ENCODE measurements at places on chromosomes 5 and 9.
A peak's percentile ranks its signal among the peaks of the same experiment; 100 is the strongest.

DNA sequence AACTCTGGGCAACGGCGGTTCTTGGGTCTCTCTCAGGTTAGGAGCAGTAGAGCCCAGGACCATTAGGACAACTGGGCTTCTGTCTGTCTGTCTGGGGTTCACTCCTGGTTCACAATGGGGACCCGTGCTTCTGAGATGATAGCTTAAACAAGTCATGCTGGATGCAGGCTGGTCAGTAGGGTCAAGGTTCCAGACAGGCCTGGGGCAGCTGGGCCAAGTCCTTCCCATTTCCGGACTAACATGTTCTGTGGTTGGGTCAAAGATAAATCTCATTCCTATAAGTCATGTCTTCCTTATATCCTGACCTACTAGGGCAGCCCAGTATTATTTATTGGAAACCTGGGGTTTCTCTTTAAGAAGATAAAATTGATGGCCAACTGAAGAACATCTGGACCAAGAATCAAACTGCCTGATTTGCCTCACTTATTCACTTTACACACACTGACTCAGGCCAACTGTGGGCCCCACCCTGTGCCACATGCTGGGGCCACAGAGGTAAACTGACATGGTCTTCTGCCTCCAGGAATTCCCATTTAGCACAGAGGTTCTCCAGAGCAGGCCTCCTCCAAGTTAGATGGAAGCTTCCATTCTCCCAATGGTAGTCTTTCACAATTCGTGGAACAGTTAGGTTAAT lies 8.3 kb downstream of the HDHD3 start:
- DNase-seq: no peak

GRCh38 chr9:134929193-134930158 lies 11.8 kb upstream of the FCN1 start:
- no peak for DNase-seq

DNA sequence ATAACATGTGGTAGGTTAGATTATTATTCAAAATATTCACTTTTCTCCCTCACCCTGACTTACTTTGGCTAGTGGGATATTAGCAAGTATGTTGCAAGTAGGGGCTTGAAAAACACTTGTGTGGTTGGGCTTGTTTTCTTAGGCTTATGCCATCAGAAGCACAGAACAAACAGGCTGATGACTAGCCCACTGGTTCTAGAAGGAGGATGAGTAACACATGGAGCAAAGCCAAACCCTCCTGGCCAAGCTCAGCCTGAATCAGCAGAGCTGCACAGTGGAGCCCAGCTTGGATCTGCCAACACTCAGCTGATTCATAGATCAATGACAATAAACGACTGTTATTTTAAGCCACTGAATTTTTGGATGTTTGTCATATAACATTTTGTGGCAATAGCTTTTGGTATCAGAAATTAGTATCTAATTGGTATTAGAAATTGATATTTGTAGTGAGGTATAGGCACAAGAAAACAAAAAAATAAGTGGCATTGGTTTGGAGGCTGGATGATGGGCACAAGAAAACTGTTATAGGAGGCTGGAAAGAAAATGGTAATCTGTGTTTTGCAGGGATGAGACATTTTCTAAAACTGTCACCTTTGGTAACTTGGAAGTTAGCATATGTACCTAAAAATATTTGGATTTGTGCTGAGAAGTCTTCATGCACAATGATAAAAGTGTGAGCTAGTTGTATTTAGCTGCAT lies 46.1 kb upstream of the ZBED3 start:
- DNase-seq: peak; percentile 99

- DNase-seq: no peak
Observed at GRCh38 chr5:152072091-152072490, 147.4 kb upstream of the GLRA1 start.

- peak; percentile 75 for DNase-seq
Observed at GRCh38 chr5:137734962-137735554, 831 bp downstream of the KLHL3 start.

DNA sequence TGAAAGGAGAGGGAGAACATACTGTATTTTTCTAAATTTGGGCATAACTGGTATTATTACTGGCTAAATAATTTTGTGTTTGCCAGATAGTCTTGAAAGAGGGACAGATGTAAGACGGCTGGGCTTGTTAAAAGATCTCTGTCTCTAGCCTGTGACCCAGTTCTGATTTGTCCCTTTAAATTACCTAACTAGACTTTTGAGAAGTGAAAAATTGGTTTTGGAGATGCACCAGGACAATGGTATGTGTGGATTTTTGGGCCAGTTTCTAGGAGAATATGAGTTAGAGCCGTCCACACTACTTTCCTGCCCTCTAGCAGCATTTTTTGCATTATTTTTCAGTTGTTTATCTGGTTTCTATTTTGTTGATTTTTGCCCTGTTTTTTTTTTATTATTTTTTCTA lies 33.5 kb downstream of the LNPEP start:
- no peak for DNase-seq

DNA sequence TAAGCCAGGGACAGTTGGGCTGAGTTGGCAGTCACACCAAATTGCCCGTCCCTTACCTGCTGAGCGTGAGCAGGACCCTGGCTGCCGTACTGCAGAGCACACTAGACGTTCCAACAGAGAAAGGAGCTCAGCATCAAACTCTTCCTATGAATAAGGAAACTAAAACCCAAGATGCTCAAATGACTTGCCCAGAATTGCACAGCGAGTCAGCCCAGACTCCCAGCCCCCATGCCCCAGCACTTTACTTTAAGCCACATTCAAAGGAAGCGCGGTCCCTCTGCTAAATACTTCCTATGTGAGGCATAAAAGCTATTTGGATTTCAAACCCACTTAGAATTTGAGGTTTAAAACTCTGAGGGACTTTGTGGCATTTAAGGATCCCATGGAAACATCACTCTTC lies 23.9 kb downstream of the PAX5 start:
- no peak for DNase-seq

DNA sequence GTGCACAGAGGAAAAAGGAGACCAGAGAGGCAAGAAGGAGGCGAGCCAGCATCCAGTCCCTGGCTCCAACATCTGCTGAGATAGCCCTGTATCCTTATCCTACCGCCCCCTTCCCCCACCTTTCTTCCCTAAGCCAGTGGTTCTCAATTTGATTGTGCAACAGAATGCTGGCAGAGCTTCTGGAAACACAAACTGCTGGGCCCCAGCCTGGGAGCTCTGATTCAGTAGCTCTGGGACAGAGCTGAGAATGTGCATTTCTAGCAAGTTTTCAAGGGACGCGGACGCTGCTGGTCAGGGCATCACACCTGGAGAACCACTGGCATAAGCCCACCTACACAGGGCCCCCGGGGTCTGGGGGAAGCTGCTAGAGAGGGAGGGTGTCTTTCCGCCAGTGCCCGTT lies 21.1 kb downstream of the AK8 start:
- peak; percentile 24 for DNase-seq

- peak; percentile 51 for DNase-seq
Observed at GRCh38 chr9:27545471-27545870, 15.9 kb upstream of the MOB3B start.
